ENCODE measurements at places on chromosomes 4 and X.

DNA sequence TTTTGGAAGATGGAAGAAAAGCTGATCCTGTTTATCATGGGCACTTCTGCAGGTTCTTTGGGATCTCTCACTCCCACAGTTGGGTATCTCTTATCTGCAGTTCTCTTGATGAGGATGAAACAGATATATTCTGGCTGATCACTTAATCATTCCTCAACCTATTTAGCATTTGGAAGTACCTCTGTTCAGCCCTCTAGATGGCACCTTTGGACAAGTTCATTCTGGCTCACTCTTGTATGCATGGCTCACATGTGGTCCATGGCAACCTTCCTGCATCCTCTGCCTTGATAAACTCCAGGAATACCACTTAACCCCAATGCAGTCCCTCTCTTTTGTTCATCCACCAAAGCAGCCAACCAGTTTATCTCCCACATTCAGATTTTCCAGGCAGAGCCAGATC, 74.2 kb downstream of the SMARCA5 start:
- DNase-seq = no peak

DNA sequence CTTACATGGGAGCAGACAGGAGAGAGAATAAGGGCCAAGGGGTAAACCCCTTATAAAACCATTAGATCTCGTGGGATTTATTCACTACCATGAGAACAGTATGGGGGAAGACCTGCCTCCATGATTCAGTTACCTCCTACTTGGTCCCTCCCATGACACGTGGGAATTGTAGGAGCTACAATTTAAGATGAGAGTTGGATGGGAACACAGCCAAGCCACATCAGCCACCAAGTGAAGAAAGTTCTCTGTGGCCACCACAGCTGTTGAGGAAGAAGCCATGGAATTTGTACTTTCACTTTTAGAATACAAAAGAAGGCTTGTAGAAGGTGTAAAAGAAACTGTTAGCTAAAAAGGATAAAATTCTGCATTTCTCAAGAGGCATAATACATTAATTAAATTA, 67.0 kb upstream of the CXorf51A start:
- DNase-seq = no peak

DNA sequence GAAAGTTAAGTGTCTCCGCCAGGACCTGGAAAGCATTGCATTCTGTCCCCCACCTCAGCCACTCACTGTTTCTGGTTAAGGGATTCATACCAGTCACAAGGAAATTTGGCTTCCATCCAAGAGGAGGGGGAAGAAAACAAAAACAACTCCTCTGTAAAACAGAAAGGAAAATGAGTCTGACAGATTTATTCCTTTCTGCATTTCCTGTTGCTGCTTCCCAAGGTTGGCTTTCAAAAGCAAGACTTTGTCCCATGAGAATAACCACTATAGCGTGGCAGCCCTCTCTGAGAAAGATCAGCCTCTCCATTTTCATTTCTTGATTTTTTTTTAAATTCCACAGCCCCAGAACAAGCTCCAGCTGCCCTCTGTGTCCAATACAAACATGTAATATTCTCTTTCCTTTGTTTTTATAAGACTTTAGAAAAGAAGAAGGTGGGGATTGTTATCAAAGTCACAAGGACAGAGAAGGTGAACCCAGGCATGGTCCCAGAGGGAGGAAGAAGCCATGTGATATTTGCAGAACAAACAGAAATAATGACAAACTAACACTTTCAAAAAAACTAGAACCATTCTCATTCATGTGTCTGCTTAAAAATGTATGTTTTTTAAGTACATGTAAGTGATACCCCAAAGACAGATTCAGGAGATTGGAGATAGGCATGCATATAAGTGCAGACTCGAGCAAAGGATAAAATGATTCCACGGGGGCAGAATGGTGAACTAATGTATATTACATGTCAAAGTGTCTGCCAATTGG, 90.7 kb upstream of the DCLK2 start:
- no peak for DNase-seq

DNA sequence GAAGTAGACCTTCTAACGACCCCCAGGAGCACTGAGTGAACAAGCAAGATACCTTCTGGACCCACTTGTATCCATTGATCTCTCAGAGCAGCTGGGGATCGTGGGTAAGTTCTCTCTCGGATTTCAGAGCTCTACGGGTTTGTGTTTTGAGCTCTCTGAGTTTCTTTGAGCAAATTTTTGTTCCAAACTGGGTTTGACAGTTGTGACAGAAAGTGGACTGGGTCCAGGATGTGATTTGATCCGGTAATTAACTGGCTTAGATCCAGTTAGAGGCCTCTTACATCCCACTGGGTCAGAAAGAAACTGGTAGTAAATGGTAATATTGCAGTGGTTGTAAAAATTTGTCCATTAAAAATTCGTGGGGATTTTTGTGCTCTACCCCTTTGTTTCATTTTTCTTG, 459.2 kb downstream of the INPP4B start:
- DNase-seq = no peak
